Thoracic aorta (tissue), 2 donors: ENCODE measurements at places on chromosomes 5 and 9.
A peak's percentile ranks its signal among the peaks of the same experiment; 100 is the strongest.

DNA sequence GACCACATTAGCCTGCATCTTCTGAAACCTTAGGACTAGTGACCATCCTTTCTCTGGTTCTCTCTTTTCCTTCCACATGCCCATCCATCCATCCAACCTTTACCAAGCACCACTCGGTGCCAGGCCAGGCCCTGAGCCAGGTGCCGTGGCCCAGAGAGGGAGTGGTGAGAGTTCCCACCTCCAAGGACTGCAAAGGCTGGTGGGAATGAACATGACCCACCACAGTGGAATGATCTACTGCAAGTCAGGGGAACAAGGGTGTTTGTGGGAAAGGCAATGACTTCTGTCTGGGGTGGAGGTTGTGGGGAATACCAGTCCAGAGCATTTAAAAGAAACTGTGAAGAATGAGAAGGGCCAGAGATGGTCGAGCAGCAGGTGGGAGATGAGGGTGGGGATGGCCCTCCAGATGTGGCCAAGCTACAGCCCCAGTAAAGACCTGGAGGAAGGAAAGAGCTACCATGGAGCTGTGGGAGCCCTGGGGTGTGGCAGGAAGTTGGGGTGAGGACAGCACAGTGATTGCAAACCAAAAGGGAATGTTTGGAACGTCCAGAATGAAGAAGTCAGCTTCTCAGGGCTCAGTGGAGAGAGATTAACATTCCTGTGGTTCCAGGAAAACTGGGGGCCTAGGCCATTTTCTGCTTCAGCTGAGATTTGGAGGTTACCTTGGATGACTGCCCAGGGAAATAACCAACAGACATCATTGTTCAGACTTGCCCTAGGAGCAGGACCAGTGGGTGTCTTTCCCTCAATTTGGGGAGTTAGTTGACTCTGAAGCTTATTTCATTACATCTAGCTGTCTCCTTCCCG, 30.7 kb upstream of the CORO2A start:
- no peak overlapping the region for H3K4me3 ChIP-seq
- no peak overlapping the region for H3K27ac ChIP-seq
- H3K36me3 ChIP-seq, result peaks cover 15% of the 10 kb centered on the region
- DNase-seq, result no peak
- H3K4me1 ChIP-seq, result no peaks in the 10 kb centered on the region

DNA sequence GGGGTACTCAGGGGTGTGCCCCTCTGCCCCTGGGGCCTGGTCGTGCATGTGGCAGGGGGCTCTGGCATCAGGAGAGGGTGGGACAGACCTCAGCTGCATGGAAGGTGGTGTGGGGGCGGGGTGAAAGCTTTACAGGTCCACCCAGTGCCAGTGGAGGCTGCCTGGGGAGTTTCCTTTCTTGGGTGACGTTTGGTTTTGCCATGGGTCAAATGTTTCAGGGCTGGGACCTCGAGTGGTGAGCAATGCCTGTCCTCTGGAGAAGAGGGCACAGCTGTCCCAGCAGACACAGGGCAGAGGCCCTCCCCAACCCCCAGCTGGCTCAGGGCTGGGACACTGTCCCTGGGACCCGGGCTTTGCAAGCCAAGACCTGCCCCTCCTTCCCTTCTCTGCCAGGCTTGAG, 3.6 kb downstream of the RXRA start:
- peak overlapping the region; percentile 86 for H3K27ac ChIP-seq
- peak overlapping the region; percentile 83 for H3K4me3 ChIP-seq
- no peak for DNase-seq
- H3K4me1 ChIP-seq, result peaks cover 74% of the 10 kb centered on the region
- H3K27me3 ChIP-seq, result no peaks in the 10 kb centered on the region

DNA sequence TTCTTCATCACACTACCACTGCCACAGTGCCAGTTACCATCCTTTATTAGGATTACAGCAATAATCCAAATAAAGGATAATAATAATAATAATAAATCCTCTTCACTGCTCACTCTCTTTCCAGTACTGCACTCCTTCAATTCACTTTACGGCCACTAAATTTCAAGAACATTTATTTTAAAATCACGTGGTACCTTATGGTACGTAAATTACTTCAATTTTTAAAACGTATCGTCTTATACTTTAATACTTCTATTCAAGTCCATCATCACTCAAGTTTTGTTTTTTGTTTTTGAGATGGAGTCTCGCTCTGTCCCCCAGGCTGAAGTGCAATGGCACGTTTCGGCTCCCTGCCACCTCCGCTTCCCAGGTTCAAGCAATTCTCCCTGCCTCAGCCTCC, 36.5 kb downstream of the PTBP3 start:
- no peak overlapping the region for H3K27ac ChIP-seq
- H3K36me3 ChIP-seq, result no peaks in the 10 kb centered on the region
- DNase-seq, result no peak
- peaks cover 4% of the 10 kb centered on the region for H3K4me1 ChIP-seq

GRCh38 chr5:135179308-135179980, 145.4 kb upstream of the PITX1 start:
- no peaks in the 10 kb centered on the region for H3K27me3 ChIP-seq
- H3K36me3 ChIP-seq, result no peaks in the 10 kb centered on the region
- H3K4me3 ChIP-seq, result no peak overlapping the region
- H3K27ac ChIP-seq, result no peak overlapping the region
- H3K4me1 ChIP-seq, result no peaks in the 10 kb centered on the region

DNA sequence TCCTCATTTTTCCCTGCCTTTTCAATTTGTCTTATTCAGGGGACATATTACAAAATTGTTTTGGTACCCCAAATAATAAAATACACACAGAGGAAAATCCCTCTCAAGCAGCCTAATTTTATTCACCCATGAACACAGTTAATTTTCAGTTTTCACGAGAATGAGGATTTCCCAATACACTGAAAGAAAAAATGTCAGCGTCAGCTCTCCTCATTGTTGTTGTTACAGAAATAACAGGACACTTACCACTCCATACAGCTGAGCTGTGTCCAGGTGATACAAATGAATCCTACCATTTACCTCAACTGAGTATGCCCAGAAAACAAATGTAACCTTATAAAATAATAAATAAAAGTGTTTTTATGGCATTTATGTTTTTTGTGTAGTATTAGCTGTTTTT, 144.6 kb upstream of the PCA3 start:
- H3K4me1 ChIP-seq, result peaks cover 49% of the 10 kb centered on the region
- H3K27me3 ChIP-seq, result no peaks in the 10 kb centered on the region
- no peak for DNase-seq
- H3K27ac ChIP-seq, result no peak overlapping the region
- no peak overlapping the region for H3K4me3 ChIP-seq

GRCh38 chr9:82115900-82116299, 127.3 kb downstream of the SPATA31D1 start:
- no peaks in the 10 kb centered on the region for H3K27me3 ChIP-seq
- H3K4me3 ChIP-seq, result no peak overlapping the region
- no peaks in the 10 kb centered on the region for H3K36me3 ChIP-seq
- no peak for DNase-seq
- no peak overlapping the region for H3K27ac ChIP-seq

- H3K4me1 ChIP-seq, result no peaks in the 10 kb centered on the region
- H3K27me3 ChIP-seq, result no peaks in the 10 kb centered on the region
- no peak overlapping the region for H3K27ac ChIP-seq
- H3K4me3 ChIP-seq, result no peak overlapping the region
- no peaks in the 10 kb centered on the region for H3K36me3 ChIP-seq
Observed at GRCh38 chr5:9644630-9645029, 14.5 kb upstream of the TAS2R1 start.

DNA sequence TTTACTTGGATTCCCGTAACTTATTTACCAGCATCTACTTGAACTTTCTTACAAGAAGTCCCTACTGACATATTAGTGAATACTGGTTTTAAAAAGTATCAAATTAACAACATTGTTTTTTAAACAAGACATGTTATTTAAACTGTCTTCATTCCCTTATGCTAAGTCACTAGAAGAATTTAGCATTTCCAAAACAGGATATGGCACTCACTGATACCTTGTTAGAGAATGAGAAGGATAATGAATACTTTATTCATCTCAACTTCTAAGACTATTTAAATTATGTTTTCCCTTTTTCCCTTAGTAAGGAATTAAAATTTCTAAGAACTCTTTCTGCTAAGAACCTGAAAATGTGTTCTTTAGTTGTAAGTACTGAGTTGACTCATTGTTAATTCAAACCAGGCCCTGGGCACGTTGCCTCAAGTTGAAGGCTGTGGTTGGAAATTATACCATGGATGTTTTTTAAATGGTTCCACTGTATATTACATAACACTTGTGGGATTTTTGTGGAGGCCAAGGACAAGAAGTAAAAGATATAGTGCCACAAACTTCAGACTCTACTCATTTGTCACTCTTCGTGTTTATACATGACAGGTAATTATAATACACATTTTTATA, 219.0 kb upstream of the EDIL3 start:
- H3K4me3 ChIP-seq, result no peak overlapping the region
- no peak for DNase-seq

DNA sequence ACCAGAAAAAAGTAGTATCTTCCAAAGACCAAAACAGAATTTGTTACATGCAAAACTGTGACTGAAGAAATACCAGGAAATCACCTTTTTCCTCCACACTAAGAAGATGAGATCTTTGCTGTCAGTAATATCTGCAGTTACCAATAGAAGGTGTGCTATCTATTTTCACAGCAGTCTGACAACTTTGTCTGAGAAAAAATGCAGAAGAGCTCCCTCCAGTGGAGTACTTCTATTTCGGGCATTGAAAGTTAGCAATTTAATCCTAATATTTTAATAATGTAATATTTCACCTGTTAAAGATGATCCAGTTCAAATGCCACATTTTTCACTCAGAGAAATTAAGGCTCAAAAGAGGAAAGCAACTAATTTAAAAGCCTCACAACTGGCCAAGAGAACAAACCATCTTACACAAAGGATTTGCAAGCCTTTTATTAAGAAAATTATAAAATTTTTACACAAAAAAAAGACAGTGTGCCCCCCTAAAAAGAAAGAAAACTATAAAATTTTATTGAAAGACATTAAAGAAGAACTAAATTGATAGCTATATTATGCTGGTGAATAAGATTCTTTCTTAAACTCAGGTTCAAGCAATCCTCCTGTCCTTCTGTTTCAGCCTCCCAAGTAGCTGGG, 50.6 kb downstream of the DEPDC1B start:
- no peak overlapping the region for H3K4me3 ChIP-seq
- no peak overlapping the region for H3K27ac ChIP-seq
- no peaks in the 10 kb centered on the region for H3K27me3 ChIP-seq
- no peak for DNase-seq
- H3K4me1 ChIP-seq, result no peaks in the 10 kb centered on the region
- no peaks in the 10 kb centered on the region for H3K36me3 ChIP-seq

GRCh38 chr9:88421348-88421747, 33.1 kb downstream of the SPIN1 start:
- H3K27me3 ChIP-seq, result no peaks in the 10 kb centered on the region
- H3K27ac ChIP-seq, result no peak overlapping the region
- H3K4me1 ChIP-seq, result peaks cover 5% of the 10 kb centered on the region
- no peak overlapping the region for H3K4me3 ChIP-seq
- peaks cover 3% of the 10 kb centered on the region for H3K36me3 ChIP-seq
